Osteoblast (primary cell): ENCODE measurements at places on chromosomes 12 and 14. TPM values are rescaled to one million over a fixed set of nuclear protein-coding genes. Genes with fewer than 3 reads are reported as not detected.

The GALNT6 gene
- 7.1 and 9.8 TPM in 2 replicates for total RNA-seq

The NOVA1 gene
- 0.36 TPM in 1 of 2 replicates, not detected in the other for total RNA-seq

The SAMD15 gene
- total RNA-seq, result 4.0 and 6.2 TPM in 2 replicates

The SPATS2 gene
- 23.3 and 25.7 TPM in 2 replicates for total RNA-seq

The MGAT4C gene
- total RNA-seq, result under 0.01 TPM in 1 of 2 replicates, not detected in the other

The ANO2 gene
- total RNA-seq, result under 0.01 and 0.29 TPM in 2 replicates

The HHIPL1 gene
- total RNA-seq, result 11.2 and 12.3 TPM in 2 replicates

The SDR39U1 gene
- 11.6 and 13.0 TPM in 2 replicates for total RNA-seq

The NGB gene
- not detected in 2 replicates for total RNA-seq

The MGP gene
- total RNA-seq, result 8.0 and 16.8 TPM in 2 replicates

The AVPR1A gene
- not detected in 2 replicates for total RNA-seq
